ENCODE measurements at places on chromosomes 7 and 10.

- no peak for DNase-seq
These were observed 8.0 kb downstream of the SEMA3E start for GRCh38 chr7:83640731-83641537.

GRCh38 chr10:117007080-117007479 lies 2.1 kb upstream of the SHTN1 start:
- DNase-seq, result no peak

DNA sequence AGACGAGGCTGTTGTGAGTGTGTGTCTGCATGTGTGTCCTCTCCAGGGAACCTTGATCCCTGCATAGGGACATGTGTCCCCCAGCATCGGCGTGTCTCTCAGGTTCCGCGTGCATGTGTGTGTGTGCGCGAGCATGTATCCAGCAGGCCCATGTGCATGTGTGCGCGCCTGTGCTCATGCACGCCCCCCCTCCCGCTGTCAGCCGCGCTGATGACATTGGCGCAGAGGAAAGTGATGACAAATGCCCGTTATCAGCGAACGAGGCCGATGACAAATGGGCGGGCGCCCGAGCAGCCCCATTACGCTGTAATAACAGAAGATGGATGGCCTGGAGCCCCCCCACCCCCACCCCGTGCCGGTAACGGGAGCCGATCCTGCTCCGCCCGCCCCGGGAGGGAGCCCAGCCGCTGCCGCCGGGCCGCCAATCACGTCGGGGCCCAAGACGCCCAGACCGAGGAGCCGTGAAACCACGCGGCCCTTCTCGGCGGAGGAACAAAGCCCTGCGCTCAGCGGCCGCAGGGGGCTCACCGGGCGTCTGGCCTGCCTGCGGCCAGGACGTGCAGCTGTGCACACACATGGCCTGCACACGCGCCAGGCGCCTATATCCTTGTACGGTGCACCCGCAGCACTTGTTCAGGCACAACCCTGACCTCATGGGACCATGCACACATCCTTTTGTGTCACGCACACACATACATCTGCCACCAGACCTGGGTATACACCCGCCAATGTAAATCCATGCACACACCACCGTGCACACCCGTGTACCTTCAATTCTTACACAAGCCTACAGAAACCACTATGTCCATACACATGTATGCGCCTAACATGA lies 21.5 kb downstream of the POLL start:
- DNase-seq, result no peak

DNA sequence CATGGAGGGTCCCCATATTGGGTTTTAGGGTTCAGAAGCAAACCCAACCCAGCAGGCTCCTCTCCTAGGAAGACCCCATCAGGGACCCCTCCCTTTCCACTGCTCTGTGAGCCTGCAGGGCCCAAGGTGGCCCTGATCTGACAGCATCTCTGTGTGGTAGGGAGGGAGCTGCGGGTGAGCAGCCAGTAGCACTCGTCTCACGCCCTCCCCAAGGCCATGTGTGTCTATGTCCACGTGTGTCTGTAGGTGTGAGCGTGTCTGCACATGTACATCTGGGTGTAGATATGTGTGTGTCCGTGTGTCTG lies 103.5 kb upstream of the FAM20C start:
- no peak for DNase-seq

DNA sequence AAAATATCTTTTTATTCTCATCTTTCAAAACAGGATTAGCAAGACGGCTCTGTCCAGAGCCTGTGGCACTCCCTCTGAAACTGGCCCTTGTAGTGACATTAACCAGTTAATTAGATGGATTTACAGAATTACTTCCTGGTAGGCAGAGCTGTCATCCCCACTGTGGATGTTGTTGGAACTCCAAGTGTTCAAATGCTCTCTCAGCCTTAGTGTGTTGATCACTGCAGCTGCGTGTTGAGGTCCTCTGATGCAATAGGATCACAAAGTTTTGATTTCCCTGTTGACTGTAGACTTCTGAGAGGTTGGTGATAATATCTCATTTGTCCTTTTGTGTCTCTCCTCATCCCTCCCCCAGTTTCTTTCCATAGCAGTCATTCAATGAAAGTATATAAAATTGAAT lies 117.3 kb upstream of the CDK6 start:
- DNase-seq, result no peak

GRCh38 chr7:71480791-71481190 lies 348.8 kb downstream of the GALNT17 start:
- DNase-seq, result no peak

DNA sequence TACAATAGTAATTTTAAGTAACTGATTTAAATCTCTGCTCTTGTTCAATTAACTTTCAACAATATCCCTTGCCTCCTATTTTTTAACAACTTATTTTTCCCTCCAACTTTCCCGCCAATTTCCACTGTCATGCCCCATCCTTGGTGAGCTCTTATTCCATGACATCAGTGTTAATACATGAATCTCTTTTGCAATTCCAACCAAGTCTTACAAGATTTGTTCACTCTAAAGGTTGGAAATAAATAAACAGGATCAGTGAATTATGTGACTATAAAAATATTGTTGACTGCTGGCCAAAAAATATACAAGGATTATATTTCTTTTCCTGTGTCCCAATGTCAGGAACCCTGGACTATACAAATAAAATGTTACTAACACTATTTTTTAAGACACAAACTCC lies 21.0 kb upstream of the AGMO start:
- no peak for DNase-seq

DNA sequence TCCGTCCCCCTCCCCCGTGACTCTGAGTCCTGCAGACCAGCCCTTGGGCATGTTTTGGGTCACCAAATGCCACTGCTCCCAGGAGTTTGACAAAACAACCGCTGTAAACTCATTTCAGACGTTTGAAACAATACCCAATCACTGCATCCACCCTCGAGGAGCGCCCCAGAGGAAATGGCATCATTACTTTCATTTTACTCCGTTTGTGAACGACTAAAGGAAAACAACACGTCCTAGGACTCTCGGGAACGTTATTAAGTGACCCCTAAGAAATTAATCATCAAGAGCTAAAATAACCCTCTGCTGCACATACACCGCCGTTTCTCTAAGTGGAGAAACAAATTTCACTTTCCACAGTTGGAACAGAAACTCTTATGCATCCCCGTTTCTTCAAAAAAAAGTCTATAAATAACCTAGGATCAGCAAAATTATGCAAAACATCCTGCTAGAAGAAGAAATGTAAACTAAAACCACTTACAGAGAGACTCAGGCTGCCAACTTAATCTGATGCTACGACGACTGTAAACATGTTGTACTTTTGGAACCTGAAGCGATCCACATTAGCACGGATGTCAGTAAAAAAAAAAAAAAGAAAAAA lies 109.9 kb upstream of the EFCAB10 start:
- no peak for DNase-seq

GRCh38 chr7:25216837-25217236 lies 11.4 kb downstream of the NPVF start:
- DNase-seq, result no peak

GRCh38 chr7:74093671-74094223 lies 10.1 kb downstream of the LIMK1 start:
- no peak for DNase-seq

GRCh38 chr7:143172354-143172753 lies 10.9 kb upstream of the TAS2R39 start:
- DNase-seq, result no peak

DNA sequence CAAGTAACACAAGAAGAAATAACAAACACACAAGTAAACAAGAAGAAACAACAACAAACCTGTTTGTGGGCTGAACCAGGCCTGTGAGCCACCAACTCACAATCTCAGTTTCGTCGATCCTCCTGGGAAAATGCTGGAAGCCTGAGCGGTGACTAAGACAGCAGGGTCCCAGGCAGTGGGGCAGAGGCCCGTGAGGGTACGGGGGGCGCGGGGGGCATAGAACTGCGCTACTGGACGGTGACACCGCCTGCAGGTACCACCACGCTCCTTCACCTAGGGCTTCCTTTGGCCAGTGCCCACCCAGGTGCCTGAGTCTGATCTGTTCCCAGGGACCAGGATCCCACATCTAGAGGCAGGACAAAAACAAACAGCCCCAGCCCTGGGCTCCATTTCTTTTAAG lies 3.4 kb upstream of the CALN1 start:
- DNase-seq, result no peak

DNA sequence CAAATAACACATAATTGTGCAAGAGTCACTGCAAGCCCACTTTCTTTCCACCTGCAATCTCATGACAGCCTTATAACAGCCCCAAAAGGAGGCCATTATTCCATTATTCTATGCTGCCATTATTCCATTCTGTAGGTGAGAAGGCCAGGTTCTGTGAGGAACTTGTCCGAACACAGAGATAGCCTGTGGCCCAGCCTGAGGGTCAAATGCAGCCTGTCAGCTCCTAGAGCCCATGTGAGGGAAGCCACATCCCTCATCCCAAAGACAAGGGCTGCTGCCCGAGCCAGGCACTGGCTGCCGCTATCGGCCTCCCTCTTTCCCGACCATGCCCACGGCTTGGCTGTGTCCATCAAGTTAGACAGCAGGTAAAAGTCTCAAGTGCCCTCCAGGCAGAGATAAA lies 24.1 kb upstream of the C10orf71 start:
- DNase-seq, result no peak

DNA sequence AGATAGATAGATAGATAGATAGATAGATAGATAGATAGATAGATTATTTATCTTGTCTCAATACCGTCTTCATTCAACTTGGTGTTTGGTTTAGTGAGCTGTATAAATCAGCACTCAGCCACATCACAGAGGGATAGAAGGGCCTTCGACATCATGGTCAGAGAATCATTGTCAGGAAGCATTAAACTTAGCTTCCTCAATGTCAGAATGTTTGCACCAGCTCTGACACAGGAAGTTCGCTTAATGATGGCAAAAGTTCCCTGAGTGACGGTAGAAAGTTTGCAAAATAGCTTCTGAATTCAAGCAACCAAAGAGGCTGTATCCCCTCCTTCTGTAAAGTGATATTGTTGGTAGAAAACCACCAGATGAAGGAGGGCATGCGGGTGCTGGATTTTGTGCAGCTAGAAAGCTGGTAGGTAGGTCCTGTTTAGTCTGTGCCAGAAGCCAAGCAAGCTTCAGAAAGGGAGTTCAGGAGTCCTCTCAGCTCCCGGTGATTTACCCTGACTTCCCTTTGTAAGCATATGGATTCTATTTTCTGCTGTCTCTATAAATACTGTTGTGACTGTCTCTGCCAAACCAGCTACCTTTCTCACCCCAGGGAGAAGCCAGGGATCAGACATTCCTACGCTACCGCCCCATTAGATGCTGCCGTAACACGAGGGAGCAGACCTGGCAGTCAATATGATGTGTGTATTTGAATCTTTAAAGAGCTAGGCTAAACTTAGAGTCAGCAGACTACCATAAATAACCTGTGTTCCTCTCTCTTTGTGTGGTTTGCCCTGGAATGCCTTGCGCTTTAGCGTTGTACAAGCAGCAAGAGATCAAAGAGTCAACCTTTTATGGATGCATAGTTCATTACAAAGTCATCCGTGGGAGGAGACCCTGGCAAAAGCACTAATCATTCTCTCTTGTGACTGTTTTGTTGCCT lies 200.5 kb upstream of the KIAA1217 start:
- no peak for DNase-seq

DNA sequence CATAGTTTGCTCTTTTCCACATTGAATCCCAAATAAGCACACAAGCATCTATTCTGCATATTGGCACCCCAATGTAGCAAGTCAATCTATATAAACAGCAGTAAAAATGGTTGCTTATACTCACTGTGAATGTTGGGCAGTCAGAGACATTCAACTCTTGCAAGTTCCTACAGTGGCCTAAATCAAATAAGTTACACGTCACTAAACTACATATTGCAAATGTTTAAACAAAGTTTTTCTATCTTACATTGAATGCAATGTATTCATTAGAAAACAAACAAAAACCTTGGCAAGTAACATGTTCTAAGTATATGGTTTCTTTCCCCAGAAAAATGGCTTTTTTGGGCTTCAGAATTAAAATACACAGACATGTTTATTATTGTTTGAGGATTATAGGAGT lies 19.0 kb downstream of the LRRC17 start:
- no peak for DNase-seq

- no peak for DNase-seq
These were observed 31.6 kb downstream of the RASGEF1A start for GRCh38 chr10:43235070-43235900.

DNA sequence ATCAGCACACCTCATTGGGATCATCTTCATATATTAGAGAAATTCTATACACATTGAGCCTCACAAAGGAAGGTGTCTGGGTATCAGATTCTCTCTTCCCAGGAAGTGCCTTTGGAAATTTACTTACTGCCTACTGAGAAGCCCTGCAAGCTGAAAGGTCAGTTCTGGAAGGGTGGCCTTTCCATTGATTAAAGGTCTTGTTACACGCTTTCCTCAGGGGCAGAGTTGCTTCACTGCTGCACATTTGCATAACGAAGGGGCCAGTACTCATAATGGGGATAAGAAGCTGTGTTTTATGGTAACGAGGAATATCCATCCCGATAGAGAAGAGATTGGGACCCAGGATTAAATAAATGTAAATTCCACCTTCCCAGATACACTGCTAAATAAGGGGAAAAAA lies 19.4 kb upstream of the IL15RA start:
- no peak for DNase-seq

DNA sequence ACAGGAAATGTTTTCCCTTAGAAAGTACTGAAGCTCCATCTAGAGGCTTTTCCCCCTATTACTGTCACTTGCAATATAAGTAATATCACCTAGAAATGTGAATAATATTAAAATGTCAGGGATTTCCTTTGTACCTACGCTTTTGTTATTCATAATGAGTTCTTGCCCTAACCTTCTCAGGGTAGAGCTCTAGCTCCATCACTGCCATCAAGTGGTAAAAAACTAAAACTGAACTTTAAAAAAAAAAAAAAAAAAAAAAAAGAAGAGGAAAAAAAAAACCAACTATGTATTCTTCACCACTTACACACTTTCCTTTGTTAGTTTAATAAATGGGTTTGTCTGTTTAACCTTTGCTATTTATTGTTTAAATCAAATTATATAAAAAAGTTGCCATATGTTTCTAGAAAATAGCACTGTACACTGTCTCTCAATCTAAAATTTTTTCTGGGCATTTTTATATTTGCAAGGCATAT lies 49.9 kb downstream of the DNAJC1 start:
- no peak for DNase-seq

GRCh38 chr10:94315024-94315451 lies 47.7 kb downstream of the NOC3L start:
- no peak for DNase-seq

DNA sequence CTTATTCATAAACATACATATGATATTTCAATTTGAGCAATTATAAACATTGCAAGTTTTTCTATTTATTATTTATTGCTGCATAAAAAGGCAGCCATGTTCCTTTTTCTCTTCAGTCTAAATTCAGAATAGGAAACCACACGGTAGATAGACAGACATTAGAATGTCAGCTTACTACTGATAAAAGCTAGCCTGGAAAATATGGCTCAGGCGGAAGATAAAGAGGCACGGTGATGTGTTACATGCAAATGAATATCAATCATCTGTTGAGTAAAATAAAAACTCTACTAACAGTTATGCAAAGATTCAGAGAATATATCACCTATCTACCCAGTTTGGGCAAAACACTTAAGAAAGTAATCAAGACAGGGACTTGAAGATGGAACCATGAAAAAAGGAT lies 73.5 kb upstream of the PDSS1 start:
- DNase-seq, result no peak

- peak; percentile 9 for DNase-seq
These were observed 15.2 kb upstream of the FRMPD2 start for GRCh38 chr10:48289501-48290238.

Measured in activated CD8-positive, alpha-beta memory T cell treated with anti-CD3 and anti-CD28 coated beads for 48 hours (primary cell).